PC-9 (cell line): ENCODE measurements at places on chromosomes 6 and 20. TPM values are rescaled to one million over a fixed set of nuclear protein-coding genes. Genes with fewer than 3 reads are reported as not detected.
A peak's percentile ranks its signal among the peaks of the same experiment; 100 is the strongest.

CCN6 gene
- not detected in 2 replicates for total RNA-seq

GRCh38 chr6:2514965-2515543, 235.7 kb downstream of the MYLK4 start:
- no peak overlapping the region for H3K4me3 ChIP-seq
- H3K27me3 ChIP-seq, result no peaks in the 10 kb centered on the region
- peak; percentile 5 for DNase-seq
- H3K27ac ChIP-seq, result no peak overlapping the region

DNA sequence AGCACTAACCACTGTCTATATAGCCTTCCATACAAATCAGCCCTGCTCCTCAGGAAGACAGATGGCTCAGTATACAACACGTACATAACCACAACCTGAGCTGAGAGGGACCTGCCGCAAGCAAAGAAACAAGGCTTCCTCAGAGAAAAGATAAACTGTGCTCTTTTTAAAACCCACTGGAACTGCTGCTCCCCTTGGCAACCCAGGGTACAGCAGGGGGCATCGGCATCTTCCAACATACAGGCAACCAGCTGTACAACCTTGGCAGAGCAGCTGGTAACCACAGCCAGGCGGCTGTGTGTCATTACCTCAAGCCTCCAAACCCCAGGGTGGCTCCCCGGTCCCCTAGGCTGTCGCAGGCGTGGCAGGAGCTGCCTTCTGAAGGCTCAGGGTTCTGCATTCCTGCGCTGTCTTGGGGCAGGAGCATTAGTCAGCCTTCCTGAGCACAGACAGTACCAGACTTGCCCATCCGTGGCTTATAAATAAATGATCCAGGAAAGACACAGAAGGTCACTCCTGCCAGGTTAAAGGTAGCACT, 249.5 kb downstream of the ADGRG6 start:
- H3K27me3 ChIP-seq, result no peaks in the 10 kb centered on the region
- no peak overlapping the region for H3K27ac ChIP-seq
- peak; percentile 63 for DNase-seq
- H3K4me3 ChIP-seq, result no peak overlapping the region

DNA sequence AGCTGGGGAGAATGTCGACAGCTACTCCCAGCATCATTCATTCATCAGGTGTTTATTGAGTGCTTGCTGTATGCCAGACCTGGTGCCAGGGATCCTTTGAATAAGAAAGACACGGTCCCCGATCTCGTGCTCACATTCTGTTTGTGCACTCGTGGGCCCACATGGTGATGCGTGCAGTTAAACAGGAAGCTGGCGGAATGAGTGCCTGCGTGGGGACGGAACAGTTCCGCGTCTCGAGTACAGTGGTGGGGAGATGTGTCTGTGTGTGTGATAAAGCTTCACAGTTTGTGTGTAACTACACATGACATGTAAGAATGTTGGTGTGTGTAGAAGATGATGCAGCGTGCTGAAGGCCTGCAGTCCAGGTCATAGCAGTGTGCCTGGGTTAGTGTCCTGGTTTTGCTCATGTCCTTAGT, 6.5 kb downstream of the RBM38 start:
- H3K27ac ChIP-seq, result no peak overlapping the region
- no peak for DNase-seq
- no peaks in the 10 kb centered on the region for H3K4me1 ChIP-seq
- H3K36me3 ChIP-seq, result no peaks in the 10 kb centered on the region
- no peak overlapping the region for H3K4me3 ChIP-seq

- H3K36me3 ChIP-seq, result no peaks in the 10 kb centered on the region
- H3K27ac ChIP-seq, result no peak overlapping the region
- no peak for DNase-seq
- no peaks in the 10 kb centered on the region for H3K4me1 ChIP-seq
- H3K27me3 ChIP-seq, result no peaks in the 10 kb centered on the region
Measured at GRCh38 chr6:89630488-89630887, 8.1 kb downstream of the LYRM2 start.

GRCh38 chr6:42250274-42250931, 32.7 kb upstream of the MRPS10 start:
- H3K27ac ChIP-seq, result no peak overlapping the region
- peaks cover 15% of the 10 kb centered on the region for H3K4me1 ChIP-seq
- no peak for DNase-seq
- no peak overlapping the region for H3K4me3 ChIP-seq
- no peaks in the 10 kb centered on the region for H3K27me3 ChIP-seq

- H3K4me3 ChIP-seq, result peak overlapping the region; percentile 98
- no peak for DNase-seq
- peaks cover 25% of the 10 kb centered on the region for H3K4me1 ChIP-seq
- H3K36me3 ChIP-seq, result peaks cover 31% of the 10 kb centered on the region
- no peaks in the 10 kb centered on the region for H3K27me3 ChIP-seq
Measured at GRCh38 chr20:45792317-45793118, 764 bp downstream of the DNTTIP1 start.

DNA sequence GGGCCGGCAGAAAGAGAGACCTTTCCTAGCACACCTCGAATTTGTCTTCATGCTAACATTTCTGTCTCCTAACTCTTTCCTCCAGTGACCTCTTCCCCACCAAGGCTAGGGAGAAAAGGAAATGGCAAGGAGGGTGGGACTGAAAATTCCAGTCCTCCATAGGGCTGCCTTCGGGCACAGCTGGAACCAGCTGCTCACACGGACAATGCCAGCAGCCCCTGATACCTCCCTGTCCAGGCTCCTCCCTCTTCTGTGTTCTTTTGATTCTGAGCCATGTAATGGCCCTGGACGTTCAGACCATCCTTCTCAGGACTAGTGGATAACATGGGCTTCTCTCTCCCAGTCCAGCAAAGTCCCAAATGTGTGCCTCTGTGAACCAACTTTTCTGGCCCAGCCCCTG, 29.1 kb upstream of the PHACTR3 start:
- H3K4me3 ChIP-seq, result no peak overlapping the region
- H3K27me3 ChIP-seq, result peaks cover 75% of the 10 kb centered on the region
- no peaks in the 10 kb centered on the region for H3K4me1 ChIP-seq
- H3K27ac ChIP-seq, result no peak overlapping the region
- DNase-seq, result no peak
- H3K36me3 ChIP-seq, result no peaks in the 10 kb centered on the region

GRCh38 chr6:55528624-55529023, 50.4 kb downstream of the HMGCLL1 start:
- H3K36me3 ChIP-seq, result no peaks in the 10 kb centered on the region
- H3K27me3 ChIP-seq, result no peaks in the 10 kb centered on the region
- H3K27ac ChIP-seq, result no peak overlapping the region
- peak; percentile 6 for DNase-seq
- H3K4me3 ChIP-seq, result no peak overlapping the region
